ENCODE measurements at places on chromosomes 4 and X.

DNA sequence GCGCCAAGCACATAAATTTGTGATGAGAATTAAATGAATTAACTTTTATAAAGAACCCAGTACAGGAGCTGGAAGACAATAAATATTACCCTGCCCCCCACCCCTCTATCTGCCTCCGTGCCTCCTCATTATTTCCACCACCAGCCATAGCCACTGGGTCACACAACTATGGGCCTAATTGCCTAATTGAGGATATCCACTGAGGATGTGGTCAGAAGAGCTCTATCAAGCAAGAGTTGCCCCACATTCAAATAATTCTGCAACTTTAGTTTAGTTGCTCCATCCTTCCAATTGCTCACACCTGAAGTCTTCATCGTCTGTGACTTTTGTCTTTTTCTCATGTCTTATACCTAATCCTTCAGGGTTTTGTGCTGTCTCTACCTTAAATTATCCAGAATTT lies 9.5 kb upstream of the CXCL8 start:
- DNase-seq = no peak

DNA sequence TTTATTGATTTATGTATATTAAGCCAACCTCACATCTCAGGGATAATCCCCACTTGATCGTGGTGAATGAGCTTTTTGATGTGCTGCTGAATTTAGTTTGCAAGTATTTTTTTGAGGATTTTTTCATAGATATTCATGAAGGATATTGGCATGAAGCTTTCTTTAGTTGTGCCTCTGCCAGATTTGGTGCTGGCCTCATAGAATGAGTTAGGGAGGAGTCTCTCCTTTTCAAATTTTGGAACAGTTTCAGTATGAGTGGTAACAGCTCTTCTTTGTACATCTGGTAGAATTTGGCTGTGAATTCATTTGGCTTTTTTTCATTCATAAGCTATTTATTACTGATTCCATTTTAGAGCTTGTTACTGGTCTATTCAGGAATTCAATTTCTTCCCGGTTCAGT lies 197.2 kb upstream of the NDST4 start:
- DNase-seq = no peak

DNA sequence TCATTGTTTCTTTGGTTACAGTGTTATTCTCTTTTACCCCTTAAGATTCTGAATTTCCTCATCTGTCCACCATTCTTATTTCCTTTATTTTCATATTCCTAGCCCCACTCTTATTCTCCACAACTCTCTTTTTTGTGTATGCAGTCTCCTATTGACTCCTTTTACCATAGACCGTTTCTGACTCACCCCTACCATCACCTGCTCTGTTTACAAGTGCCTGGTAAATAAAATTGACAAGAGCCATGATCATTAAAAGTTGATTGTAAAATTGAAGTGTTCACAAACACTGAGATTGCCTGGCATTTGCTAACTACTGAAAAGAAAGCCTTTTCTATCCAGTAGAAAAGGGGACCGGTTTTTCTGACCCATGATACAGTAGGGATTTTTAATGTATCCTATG lies 54.4 kb downstream of the MRPL1 start:
- DNase-seq = no peak

DNA sequence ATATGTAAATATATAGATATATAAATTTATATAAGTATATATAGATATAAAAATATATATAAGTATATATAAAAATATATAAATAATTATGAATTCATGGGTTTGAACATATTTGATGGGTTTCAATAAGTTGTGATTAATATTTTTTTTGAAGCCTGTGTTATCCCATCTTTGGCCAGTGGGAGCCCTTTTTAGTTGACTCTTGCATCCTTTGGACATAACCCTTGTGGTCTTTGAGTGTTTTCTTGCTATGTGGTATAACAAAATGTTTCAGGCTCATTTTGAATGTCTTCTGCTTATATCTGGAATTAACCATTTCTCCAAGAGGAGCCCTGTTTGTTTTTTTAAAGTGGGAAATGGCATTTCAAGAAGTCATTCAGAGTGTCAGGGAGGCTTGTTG lies 15.2 kb downstream of the SNX25 start:
- DNase-seq = no peak

GRCh38 chr4:127120441-127121090 lies 512.2 kb upstream of the INTU start:
- no peak for DNase-seq

- DNase-seq = peak; percentile 53
Measured at GRCh38 chr4:174714393-174715211, 114.4 kb downstream of the GLRA3 start.
